Panc1 (cell line): ENCODE measurements at places on chromosomes 12 and 14.

DNA sequence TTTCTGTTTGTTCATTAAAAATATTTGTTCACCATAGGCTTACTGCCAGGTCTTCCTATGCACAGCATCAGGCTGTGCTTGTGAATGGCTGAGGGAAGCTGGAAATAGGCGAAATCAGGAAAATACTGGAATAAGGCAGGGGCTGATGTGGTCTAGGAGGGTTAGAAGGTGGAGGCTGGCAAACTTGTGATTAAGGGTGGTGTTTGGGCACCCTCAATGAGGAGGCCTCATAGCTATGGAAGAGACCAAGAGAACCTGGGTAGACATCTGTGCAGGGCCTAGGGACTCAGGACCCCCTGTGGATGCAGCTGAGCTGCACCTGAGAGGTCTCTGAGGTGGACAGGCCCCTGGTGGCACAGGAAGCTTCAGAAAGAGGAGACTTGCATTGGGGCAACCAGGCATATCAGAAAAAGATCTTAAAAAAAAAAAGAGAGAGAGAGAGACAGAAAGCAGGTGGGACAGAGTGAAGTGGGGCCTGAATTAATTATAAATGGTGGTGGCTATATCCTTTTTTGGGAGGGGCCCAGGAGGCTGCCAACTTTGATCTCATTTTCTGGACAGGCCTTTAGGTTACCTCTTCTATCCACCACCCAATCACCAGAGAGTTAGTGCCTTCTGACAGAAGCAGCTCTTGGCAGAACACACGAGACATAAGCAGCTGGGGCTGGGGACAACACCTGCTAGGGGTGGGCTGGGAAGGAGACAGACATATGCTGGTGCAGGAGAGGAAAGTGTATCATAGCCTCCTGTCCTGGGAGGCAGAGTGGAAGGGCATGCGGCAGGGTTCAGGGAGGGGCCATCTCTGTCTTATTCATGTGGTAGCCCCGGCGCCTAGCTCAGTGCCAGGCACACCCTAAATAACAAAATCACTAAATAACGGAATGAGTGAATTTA, 46.7 kb upstream of the ATP23 start:
- H3K36me3 ChIP-seq: no peaks in the 10 kb centered on the region
- H3K27ac ChIP-seq: peak overlapping the region; percentile 97
- no peaks in the 10 kb centered on the region for H3K27me3 ChIP-seq
- peaks cover 76% of the 10 kb centered on the region for H3K4me1 ChIP-seq

GRCh38 chr12:68263366-68263765, 10.0 kb upstream of the IL22 start:
- no peaks in the 10 kb centered on the region for H3K4me1 ChIP-seq
- H3K4me3 ChIP-seq: no peak overlapping the region

DNA sequence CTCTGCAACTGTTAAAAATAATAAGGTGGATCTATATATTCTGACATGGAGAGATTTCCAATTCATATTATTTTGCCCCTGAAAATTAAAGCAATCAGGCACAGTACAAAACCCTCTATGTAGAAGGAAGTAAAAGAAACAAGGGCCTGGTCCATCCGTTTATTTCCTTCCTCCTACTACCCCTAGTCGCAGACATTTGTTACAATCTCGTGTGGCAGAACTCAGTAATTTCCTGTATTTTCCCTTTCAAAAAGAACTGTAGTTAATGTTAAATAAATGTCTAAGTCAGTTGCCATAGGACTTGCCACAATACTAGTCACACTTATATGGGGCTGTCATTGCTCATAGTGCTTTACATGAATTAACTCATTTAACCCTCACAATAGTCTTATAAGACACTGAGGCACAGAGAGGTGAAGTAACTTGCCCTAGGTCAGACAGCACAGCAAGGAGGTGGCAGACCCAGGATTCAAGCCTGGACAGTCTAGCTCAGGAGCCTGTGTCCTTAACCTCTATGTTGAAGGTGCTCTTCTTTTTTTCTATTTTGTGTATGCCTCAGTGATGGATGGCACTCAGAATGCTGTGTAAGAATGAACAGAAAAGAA, 24.2 kb downstream of the NINJ2 start:
- DNase-seq: no peak
- peaks cover 20% of the 10 kb centered on the region for H3K4me1 ChIP-seq
- no peaks in the 10 kb centered on the region for H3K27me3 ChIP-seq
- no peak overlapping the region for H3K4me3 ChIP-seq
- H3K36me3 ChIP-seq: no peaks in the 10 kb centered on the region

DNA sequence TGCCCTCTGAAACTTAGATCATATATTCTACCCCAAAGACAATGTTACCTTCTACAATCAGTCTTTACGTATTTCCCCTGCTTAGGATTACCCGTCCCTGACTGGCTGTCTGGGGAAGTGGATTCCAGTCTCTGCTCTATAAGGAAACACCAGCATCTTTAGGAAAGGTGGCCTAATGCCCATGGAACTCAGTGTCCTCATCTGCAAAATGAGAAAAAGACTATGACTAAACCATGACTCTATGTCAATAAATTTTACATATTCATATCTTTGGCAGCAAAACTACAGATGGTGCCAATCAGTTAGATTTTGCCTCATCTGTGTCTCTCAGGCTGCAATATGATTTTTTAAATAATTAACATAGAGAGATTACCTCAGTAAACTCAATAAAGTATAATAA, 133.8 kb downstream of the ITPR2 start:
- H3K4me1 ChIP-seq: peaks cover 18% of the 10 kb centered on the region
- DNase-seq: no peak
- no peaks in the 10 kb centered on the region for H3K36me3 ChIP-seq
- no peak overlapping the region for H3K4me3 ChIP-seq

DNA sequence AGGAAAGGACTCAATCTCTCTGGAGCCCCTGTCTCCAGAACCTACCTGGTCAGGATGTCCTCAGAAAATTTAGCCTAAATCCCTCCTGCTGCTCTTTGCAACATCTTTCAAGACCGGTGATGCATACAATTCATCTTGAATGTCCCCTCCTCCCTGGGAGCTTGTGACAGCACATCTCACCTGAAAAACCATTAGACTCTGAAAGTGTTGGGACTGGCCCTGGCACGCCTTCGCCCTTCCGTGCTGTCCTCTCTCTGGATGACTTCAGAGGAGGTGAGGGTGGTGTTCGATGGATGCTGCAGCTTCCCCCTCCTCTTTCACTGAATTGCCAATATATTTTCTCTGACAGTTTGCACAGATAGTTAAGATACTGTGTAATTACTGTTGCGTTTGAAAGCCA, 90.9 kb upstream of the CISTR start:
- no peak overlapping the region for H3K4me3 ChIP-seq
- no peaks in the 10 kb centered on the region for H3K27me3 ChIP-seq
- peak overlapping the region; percentile 99 for H3K27ac ChIP-seq
- DNase-seq: no peak
- peaks cover 35% of the 10 kb centered on the region for H3K4me1 ChIP-seq

DNA sequence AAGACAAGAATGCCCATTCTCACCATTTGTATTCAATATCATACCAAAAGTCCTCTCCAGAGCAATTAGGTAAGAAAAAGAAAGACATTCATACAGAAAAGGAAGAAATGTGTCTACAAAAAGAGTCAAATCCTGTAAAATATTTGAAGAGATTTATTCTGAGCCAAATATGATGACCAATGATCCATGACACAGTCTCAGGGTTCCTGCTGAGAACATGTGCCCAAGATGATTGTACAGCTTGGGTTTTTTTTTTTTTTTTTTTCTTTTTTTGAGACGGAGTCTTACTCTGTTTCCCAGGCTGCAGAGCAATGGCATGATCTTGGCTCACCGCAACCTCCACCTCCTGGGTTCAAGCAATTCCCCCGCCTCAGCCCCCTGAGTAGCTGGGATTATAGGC, 296.2 kb downstream of the C12orf75 start:
- DNase-seq: no peak
- no peak overlapping the region for H3K27ac ChIP-seq
- no peaks in the 10 kb centered on the region for H3K4me1 ChIP-seq
- no peaks in the 10 kb centered on the region for H3K36me3 ChIP-seq
- H3K4me3 ChIP-seq: no peak overlapping the region

GRCh38 chr14:89356496-89356895, 60.5 kb downstream of the FOXN3 start:
- no peak overlapping the region for H3K27ac ChIP-seq
- no peaks in the 10 kb centered on the region; the same call in 1 of the 2 replicates for H3K4me1 ChIP-seq
- no peak overlapping the region for H3K4me3 ChIP-seq
- H3K36me3 ChIP-seq: no peaks in the 10 kb centered on the region
- no peaks in the 10 kb centered on the region for H3K27me3 ChIP-seq

GRCh38 chr12:124527861-124528561, 39.4 kb downstream of the NCOR2 start:
- peak overlapping the region; percentile 77 for H3K27ac ChIP-seq
- no peaks in the 10 kb centered on the region for H3K27me3 ChIP-seq
- peaks cover 75% of the 10 kb centered on the region for H3K4me1 ChIP-seq
- H3K36me3 ChIP-seq: no peaks in the 10 kb centered on the region
- no peak overlapping the region for H3K4me3 ChIP-seq
- DNase-seq: no peak

- no peak overlapping the region for H3K27ac ChIP-seq
- H3K27me3 ChIP-seq: no peaks in the 10 kb centered on the region
- no peak overlapping the region for H3K4me3 ChIP-seq
- DNase-seq: no peak
- H3K4me1 ChIP-seq: no peaks in the 10 kb centered on the region; the same call in 1 of the 2 replicates
Observed at GRCh38 chr12:47946413-47947323, 16.7 kb upstream of the TMEM106C start.

GRCh38 chr12:115010324-115010995, 326.5 kb upstream of the TBX3 start:
- H3K4me3 ChIP-seq: no peak overlapping the region
- no peak overlapping the region for H3K27ac ChIP-seq
- no peaks in the 10 kb centered on the region for H3K36me3 ChIP-seq
- no peak for DNase-seq

- H3K27me3 ChIP-seq: no peaks in the 10 kb centered on the region; the same call in 1 of the 2 replicates
- DNase-seq: no peak
- H3K4me3 ChIP-seq: no peak overlapping the region
- H3K4me1 ChIP-seq: no peaks in the 10 kb centered on the region
- no peaks in the 10 kb centered on the region for H3K36me3 ChIP-seq
- no peak overlapping the region for H3K27ac ChIP-seq
Observed at GRCh38 chr12:24937553-24938244, 11.2 kb downstream of the BCAT1 start.

GRCh38 chr12:6049587-6049986, 74.9 kb downstream of the VWF start:
- no peak overlapping the region for H3K27ac ChIP-seq
- no peaks in the 10 kb centered on the region for H3K36me3 ChIP-seq
- H3K4me3 ChIP-seq: no peak overlapping the region
- no peaks in the 10 kb centered on the region for H3K27me3 ChIP-seq
- H3K4me1 ChIP-seq: no peaks in the 10 kb centered on the region
- DNase-seq: no peak

DNA sequence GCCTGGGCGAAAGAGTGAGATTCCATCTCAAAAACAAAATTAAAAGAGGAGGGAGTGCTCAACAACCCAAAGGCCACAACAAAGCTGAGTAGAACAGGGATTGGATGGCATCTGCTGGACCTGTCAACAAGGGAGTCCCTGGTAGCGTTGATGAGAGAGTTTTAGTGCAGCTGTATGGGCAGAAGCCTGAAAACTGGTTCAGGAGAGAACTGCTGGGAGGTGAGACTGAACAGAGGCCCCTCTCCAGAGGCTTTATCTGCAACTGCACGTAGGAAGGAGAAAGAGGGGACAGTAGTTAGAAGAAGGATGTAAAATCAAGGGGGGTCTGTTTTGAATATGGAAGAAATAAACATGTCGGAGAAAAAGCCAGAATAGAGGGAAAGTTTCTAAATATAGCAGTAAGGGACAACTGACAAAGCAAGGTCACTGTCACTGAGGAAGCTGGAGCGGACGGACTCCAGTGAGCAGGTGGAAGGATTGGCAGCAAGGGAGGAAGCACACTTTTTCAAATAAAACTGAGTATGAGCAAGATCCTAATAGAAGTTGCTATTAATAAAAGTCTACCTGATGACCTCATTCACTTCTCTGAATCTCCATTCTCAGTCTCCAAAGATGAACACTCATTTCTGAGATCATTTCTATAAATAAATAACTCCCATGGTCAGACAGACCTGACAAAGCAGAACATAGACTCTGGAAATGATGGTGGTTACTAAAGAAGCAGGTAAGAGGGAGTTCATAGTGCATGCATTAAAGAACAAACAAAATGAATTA, 11.8 kb upstream of the ATF1 start:
- H3K36me3 ChIP-seq: no peaks in the 10 kb centered on the region
- H3K4me3 ChIP-seq: no peak overlapping the region
- no peak for DNase-seq

DNA sequence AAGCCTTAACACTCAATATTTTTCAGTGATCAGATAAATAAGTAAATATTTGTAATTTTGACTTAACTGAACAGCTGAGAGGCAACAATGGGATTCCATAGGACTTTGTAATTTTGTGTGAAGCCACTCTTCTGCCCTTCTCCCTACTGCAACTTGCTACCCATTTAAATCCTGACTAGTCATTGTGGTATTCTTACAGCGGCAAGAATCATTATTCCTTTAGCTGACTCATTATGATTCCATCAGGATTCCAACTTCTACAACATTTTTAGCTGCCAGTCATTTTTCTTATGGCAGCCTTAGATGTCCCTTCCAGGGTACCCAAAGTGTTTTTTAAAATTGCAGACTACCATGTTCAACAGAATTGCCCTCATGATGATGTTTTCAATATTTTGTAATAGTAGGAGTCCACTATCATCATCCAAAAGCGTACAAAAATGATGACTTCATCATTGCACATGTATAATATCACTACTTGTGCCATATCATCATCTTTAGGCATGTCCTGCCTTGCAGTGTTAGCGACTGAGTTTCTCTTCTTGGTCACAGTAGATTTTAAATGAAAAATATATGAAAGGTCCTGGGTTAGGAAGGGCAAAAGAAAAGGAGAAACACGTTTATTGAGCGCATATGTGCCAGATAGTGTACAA, 5.1 kb upstream of the MAGOHB start:
- no peak overlapping the region for H3K4me3 ChIP-seq
- H3K27me3 ChIP-seq: no peaks in the 10 kb centered on the region
- H3K4me1 ChIP-seq: no peaks in the 10 kb centered on the region
- no peaks in the 10 kb centered on the region for H3K36me3 ChIP-seq
- H3K27ac ChIP-seq: no peak overlapping the region
- DNase-seq: peak; percentile 74

DNA sequence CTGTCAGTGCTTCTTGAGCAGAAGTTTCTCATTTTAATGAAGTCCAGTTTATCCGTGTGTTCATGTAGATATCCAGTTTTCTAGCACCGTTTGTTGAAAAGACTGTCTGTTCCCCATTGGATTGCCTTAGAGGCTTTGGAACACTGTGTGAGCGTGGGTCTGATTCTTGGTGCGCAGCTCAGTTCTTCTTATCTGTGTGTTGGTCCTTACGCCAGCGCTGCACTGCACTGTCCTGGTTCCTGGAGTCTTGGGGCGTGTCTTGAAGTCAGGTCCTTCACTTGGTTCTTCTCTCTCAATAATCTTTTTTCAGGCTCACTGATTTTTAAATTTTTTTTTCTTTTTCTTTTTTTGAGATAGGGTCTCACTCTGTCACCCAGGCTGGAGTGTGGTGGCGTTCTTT, 25.5 kb downstream of the EP400 start:
- H3K27me3 ChIP-seq: no peaks in the 10 kb centered on the region
- no peak overlapping the region for H3K4me3 ChIP-seq
- no peak overlapping the region for H3K27ac ChIP-seq
- DNase-seq: no peak
- H3K4me1 ChIP-seq: no peaks in the 10 kb centered on the region
